Left lobe of liver (tissue), 2 donors: ENCODE measurements at places on chromosomes 3 and 15.

GRCh38 chr3:14360123-14360881 lies 42.1 kb upstream of the SLC6A6 start:
- DNase-seq: no peak

- no peak for DNase-seq
Measured at GRCh38 chr15:99704444-99704838, 28.8 kb downstream of the LYSMD4 start.

- no peak for DNase-seq
Measured at GRCh38 chr3:110940055-110940454, 131.6 kb upstream of the NECTIN3 start.

DNA sequence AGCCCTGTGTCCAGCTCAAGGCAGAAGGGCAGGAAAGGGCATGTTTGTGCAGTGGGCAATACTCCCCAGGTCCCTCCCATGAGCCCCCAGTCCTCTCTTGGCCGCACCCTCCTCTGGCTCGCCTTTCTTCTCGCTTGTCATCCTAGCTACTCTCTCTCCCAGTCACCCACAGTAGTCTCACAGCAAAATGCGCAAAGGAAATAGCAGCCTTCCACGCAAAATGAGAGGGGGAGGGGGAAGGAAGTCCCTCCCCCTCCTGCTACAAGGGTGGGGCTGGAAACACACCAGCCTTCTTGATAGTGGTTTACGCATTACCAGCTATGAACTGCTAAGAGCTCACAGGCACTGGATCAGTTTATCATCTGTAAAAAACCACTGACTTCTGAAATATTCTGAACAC lies 83.8 kb downstream of the GADL1 start:
- no peak for DNase-seq

DNA sequence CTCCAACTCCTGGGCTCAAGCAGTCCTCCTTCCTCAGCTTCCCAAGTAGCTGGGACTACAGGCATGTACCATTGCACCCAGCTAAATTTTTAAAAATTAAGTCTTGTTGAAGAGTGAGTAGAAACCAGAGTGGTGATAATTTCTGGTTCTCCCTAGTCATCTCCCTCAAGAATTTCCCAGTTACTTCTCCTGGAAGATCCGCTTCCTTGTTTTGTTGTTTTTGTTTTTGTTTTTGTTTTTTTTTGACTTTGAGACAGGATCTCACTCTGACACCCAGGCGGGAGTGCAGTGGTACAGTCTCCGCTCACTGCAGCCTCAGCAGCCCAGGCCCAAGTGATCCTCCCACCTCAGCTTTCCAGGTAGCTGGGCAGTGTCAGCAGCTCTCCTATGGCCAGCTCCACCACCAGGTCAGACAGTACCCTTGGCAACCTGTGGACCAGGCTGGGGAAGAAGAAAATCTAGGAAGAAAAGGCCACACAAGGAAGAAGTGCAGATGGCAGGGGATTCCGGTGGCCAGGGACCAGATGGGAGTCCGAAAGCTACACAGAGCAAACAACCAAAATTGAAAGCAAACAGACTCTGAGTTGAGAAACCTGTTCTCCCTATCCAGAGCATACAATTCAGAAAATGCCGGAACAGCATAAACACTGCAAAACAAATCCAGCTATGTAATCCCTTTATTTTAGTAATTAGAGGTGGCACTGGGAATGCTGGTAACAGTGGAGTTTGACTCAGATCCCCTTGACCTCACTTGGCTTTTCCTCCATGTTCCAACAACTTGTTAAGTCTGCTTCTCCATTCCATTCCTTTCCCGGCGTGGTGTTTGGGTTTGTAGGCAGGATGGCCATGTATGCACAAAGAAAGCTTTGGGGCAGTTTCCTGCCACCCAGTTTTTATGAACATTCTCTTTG lies 266.6 kb upstream of the CTDSPL start:
- DNase-seq: no peak
